Umbilical cord (tissue), 2 donors: ENCODE measurements at places on chromosomes 2 and 18. TPM values are rescaled to one million over a fixed set of nuclear protein-coding genes. Genes with fewer than 3 reads are reported as not detected.

GRCh38 chr2:100040906-100041305, 101.5 kb downstream of the AFF3 start:
- DNase-seq: no peak

DNA sequence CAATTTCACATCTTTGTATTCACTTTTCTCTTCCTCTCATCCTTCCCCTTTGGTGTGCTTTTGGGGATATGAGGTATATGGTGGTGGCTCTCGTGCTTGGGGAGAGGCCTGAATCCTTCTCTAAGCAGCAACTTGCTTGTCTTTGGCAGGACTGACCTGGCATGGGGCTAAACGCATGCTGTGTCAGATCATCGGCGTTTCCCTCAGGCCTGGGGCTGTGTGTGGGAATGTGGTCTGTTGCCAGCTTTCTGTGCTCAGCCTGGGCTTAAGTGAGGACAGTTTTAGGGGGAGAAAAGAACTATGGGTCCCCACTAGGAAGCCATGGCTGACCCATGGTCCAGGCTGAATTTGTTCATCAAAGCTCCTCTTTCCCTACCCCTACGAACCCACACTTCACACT, 60.7 kb downstream of the TET3 start:
- peak; percentile 21 for DNase-seq

DNA sequence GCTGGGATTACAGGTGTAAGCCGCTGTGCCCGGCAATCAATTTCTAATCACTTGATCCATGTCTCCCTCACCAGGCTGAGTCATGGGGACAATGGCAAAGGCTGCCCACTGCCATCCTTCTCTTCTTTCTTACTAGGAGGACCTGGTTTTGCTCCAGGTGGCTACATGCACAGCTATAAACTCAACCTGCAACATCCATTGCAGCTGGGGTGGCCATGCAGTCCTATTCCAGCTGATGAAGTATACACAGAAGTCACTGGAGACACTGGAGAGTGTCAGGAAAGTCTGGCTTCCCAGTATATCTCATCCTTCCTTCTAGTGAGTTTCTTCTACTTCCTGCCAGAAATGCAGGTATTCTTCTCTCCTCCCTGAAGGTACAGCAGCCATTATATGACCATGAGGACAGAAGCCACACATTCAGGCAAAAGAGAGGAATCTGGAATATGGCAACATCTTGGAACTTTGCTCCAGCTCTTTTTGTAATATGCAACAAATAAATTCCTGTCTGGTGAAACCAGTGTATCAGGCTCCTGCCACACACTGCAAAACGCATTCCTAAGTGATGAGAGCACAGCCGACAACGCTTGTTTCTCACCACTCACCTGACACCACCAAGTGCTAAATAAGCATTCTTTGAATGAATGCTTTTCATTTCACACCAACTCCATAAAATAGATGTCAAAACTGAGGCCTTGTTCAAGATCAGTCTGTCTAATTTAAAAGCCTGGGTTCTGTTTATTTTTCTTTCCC, 32.3 kb downstream of the SCTR start:
- peak; percentile 64 for DNase-seq

DNA sequence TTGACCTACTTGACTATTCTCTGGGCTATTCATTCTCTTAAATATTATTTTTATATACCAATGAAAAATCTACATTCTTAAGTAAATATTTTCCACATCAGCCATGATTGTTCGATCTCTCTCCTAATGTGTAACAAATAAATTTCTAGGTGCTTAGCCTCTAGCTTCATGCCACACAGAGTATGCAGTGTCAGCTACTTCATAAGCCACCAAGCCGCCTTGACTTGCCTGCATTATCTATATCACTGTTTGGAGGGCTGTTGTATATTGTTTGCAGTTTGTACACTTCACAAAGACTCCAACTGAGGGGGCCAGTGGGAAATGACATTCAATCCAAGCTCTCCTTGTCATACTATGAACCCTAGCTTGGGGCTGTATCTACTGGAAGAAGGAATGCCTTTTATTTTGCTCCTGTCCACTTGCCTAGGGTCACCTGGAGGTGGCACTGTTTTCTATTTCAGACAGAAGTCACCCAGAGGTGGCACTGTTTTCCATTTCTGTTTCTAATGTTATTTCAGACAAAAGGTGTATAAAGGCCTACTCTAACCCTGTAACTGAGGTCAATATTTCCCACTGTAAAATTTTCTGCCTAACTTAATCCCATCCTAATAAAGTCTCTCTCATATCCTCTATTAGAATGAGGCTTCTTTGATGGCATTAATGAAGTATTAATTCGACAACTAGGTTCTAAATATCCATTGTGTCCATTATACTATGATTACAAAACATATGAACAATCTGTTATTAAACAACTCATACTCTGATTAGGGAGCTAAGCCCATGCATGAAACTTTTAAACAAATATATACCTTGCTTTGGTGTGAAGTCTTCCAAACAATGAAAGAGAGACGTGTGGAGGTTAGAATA, 36.4 kb downstream of the COL5A2 start:
- no peak for DNase-seq

DNA sequence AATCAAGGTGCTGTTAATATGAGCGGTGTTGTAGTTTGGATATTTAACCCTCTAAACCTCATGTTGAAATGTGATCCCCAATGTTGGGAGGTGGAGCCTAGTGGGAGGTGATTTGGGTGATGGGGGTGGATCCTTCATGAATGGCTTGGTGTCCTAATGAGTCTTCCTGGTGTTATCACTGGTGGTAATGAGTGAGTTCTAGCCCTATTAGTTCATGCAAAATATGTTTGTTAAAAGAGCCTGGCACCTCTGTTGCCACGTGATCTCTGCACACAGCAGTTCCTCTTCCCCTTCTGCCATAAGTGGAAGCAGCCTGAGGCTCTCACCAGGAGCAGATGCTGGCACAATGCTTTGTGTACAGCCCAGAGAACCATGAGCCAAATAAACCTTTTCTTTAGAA, 158.4 kb downstream of the FMNL2 start:
- no peak for DNase-seq

DNA sequence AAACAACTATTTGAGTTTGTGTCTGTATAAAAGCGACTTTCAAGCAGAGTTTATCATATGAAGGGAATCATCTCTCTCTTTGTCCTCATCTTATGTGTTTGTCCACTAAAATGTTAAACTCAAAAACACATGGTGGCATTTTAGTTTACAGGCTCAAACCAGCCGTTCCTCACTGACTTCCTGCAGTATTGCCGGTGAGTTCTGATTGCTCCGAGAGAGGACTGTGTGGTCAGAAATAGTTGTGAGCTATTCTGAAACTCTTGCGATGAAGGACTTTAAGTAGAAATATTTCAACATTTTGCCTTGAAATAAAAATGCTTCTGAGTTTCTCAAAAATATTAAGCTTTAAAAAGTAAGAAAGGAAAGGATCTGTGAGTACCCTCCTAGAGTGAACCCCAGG, 163.2 kb upstream of the CAVIN2 start:
- DNase-seq: no peak

DNA sequence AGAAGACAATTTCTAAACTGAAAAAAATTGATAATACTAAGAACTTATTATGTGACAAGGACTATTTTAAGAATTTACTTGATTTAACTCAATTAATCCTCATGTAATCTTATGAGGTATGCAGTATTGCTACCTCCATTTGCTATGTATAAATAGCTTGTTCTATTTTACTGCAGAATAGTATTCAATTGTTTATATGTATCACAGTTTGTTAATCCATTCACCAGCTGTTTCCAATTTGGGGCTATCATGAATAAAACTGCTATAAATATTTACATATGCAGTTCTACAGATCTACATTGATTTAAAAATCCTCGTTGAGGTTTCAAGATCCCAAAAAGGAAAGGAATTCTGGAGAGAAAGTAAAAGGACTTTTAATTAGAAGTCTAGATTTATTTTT, 54.8 kb upstream of the DOCK10 start:
- no peak for DNase-seq

- no peak for DNase-seq
These were observed 723.7 kb downstream of the DCDC2C start for GRCh38 chr2:4427083-4427482.

GRCh38 chr2:185664384-185664783, 74.2 kb upstream of the FSIP2 start:
- no peak for DNase-seq

The CTNNA2 gene
- 0.96 TPM for total RNA-seq

The TUBA4B gene
- 0.72 TPM for total RNA-seq

The AGBL5 gene
- 5.5 TPM for total RNA-seq

The LYG1 gene
- not detected for total RNA-seq

The GKN2 gene
- total RNA-seq: 0.96 TPM

The ASB18 gene
- 2.2 TPM for total RNA-seq
